ENCODE measurements at places on chromosomes 6 and 20.

GRCh38 chr6:139546106-139546472 is 171.6 kb upstream of the CITED2 start:
- no peak for ATAC-seq

- ATAC-seq: no peak
Observed at GRCh38 chr6:137749696-137750211, 117.3 kb upstream of the TNFAIP3 start.

- ATAC-seq: no peak
Observed at GRCh38 chr20:64238115-64238825, 17.3 kb upstream of the PCMTD2 start.

GRCh38 chr6:109358204-109358603 is 24.1 kb downstream of the CD164 start:
- no peak for ATAC-seq

- no peak for ATAC-seq
Observed at GRCh38 chr20:1992359-1993110, 1.3 kb downstream of the PDYN start.

GRCh38 chr6:71496722-71497033 is 208.1 kb downstream of the OGFRL1 start:
- no peak for ATAC-seq

DNA sequence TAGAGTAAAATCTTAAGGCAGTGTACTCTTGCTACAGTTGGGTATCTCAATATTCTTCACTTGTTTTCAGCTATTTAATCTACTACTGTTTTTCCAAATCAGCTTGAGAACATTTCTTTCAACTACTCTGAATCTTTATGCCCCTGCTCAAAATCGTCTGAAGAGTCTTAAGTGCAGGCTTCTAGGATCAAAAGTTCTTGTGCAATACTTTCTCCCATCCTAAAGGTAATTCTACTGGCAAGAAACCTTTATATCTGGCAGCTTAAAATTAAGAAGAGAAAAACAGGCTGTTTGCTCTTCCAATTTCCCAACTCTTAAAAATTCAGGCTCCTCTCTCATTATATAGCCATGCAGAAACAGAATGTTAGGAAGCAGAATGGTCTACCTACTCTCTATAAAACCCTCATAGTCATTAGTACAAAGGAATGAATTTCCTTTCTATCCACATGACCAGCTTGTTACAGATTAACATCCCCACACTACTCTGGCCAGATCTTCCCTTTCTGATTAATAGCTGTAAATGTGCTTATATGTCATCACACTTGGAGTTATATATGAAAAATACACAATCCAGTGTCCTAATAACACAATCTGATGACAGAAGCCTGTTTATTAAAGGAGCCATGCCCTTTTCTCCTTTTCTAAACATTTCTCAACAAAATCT is 122.2 kb upstream of the FAM184A start:
- no peak for ATAC-seq

DNA sequence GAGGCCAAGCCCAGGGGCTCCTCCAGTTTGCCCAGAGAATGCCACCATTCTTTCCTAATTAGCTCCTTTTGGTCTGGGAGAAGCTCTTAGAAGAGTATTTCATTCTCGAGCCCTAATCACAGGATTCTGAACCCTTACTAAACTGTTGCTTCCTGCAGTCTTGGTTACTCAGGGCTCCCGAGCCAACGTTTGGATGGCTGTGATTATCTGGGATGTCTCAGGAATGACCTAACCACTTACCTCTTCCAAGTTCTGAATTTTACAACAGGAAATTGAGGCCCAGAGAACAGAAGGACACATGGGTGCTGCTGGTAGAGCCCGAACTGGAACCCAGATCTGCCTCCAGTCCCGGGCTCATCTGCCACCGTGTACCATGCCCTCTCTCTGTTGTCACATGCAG is 22.2 kb upstream of the PNPLA1 start:
- no peak for ATAC-seq

- peak; percentile 0 for ATAC-seq
Observed at GRCh38 chr6:2943564-2943955, 27.8 kb downstream of the SERPINB6 start.

DNA sequence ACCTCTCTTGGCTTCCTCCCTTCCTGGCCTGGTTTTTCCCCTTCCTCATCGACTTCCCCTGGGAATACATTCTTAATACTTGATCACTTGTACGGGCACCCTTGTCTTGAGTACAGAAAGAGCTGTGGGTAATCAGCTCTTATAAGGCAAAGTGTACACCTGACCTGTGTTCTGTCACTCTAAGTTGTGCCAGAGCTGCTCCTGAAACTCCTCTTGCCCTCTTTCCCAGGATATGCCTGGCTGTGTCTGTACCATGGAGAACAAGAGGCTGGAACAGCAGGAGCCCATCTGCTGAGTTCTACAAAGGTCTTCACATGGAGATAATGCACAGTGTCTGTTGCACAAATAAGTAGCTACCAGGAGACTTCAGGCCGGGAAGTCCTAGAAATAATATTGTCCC is 110.1 kb downstream of the FOXA2 start:
- ATAC-seq: no peak

- ATAC-seq: no peak
Observed at GRCh38 chr6:52570291-52570700, 6.6 kb downstream of the TRAM2 start.

DNA sequence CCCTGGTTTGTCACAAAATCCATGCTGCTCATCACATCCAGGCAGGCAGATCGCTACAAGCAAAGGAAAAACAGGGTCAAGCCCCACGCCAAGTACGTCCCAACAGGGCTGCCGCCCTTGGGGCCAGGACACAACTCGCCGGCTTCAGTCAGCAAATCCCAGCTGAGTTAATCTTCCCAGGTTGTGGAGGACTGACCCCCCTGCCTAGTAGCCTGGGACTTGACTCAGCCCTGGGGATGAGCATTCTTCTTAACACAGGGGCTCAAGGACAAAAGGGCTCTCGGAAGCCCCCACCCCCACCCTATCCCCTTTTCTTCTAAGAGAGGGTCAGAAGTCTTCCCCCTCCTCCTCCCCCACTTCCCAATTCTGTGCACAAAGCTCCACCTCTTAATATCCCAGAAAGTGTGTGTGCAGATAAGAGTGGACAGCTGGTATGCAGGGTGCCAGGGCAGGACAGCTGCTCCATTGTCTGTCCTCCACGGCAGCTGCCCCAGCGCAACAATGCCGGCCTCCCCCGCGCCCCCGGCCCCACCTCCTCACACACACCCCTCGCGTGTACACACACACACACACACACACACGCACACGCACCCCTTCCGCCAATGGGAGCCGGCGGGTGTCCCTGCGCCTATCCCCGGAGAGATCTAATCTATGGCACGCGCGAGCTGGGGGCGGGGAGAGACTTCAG is 4.5 kb downstream of the DLL1 start:
- no peak for ATAC-seq

DNA sequence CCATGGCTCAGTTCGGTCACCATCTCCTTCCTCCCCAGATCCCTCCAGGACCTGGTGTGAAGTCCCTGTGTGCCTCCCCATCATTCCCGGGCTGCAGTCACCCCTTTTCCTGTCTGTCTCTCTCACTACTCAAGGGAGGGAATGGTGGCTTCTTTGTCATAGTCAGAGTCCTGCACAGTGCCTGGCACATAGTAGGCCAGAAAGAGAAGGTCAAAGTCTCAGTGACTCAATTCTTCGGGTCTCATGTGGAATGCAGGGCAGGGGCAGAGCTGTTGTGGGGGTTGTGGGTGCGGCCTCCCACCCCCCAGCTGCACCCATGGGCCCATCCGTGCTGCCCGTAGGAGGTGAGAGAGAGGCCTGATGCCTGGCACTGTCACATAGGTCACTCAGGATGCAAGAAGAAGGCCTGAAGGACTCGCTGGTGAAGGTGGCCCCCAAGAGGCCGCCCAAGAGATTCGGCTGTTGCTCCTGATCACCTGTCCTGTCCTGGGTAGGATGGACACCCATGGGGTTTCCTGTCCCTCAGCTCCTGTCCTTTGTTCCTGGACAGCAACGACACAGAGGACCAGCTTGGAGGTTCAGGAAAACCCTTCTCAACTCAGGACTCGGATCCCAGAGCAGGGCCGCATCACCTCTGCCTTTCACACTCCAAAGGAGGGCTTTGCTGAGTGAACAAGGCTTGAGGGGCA is 34.1 kb downstream of the RAB44 start:
- ATAC-seq: no peak

DNA sequence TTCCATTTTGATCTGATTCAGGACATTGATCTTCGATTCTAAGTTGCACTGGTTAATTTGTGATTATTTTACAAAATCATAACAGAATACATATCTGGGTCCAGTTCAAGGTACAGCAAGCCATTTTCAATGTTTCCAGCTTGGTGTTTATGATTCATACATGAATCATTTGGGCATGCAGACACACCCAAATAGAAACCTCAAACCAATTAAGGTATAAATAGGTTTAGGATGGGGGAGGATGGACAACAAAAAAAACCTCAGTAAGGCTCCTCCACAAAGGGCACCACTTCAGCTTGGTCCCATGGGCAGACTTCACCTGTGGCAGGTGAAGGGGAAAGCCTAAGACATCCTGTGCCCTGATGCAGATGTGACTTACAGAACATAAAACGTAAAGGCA is 192.7 kb downstream of the KHDC1L start:
- no peak for ATAC-seq

- no peak for ATAC-seq
Observed at GRCh38 chr20:51807720-51808250, 5.5 kb upstream of the SALL4 start.

DNA sequence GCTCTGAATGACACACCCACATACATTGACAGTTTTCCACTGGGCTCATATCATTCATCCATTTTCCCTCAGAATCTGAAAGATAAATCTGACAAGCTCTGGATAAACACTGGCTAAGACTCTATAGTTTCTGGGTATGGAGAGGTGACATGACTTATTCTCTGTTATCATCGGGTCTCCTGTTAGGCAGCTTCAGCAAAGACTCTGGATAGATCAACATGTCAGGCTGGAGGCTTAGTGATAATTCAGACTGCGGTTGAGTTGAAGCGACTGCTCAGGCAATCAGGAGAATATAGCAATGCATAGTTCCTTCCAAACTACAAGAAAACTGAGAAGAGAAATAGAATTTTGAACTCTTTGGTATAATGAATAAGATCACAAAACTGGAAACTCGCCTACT is 394.6 kb downstream of the CBLN4 start:
- no peak for ATAC-seq

DNA sequence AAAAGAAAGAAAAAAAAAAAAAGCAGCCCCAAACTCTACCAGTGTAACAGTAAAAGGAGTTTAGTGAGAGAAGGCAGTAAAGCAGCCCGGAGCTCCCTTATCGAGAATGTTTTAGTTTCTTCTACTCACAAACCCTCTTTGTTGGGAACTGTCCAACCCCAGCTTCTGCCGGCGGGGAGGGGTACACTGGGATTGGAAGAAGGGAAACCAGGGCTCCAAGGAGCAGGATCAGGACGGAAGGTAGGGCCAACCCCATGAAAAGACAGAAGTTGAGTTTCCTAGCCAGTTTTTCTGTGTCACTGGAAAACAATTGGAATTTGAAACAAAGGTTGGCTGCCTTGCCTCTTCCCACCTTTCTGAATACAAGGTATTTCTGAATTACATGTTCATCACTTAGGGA is 66.0 kb downstream of the KIZ start:
- no peak for ATAC-seq

GRCh38 chr6:56567501-56567900 is 75.2 kb downstream of the DST start:
- no peak for ATAC-seq

DNA sequence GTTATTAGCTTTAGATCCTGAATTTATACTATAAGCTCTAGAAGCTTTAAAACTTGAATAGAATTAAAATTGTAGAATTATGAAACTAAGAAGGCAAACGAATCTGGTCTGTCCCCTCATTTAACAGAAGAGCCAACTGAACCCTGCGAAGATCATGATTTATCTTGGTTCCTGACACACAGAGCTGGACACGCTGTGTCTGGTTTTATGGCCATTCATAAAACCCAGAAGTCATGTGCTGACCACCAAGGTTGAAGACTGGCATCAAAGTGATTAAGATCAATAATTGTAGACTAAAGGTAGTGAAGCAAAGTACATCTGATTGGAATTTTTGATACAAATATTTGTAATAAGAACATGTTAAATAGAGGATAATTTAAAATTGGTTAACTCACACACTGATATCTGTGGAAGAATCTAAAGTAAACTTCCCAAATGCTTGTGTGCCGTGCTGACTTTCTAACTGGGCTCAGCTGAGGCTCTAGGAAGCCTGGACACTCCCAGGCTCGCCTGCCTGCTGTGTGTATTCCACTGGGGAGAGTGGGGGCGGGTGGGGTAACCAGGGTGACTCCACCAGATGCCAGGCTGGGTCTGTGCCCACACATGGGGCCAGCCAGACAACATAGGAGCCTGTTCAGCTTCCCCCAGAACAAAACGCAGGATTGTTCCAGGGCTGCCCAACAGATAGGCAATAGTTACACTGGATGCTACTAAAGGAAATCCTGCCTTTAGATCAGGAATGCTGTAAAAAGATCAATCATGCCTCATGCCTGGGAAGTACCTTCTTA is 42.1 kb upstream of the SLC22A3 start:
- ATAC-seq: no peak

GRCh38 chr20:49187330-49187850 is 744 bp downstream of the STAU1 start:
- peak; percentile 2 for ATAC-seq

- ATAC-seq: no peak
Observed at GRCh38 chr6:113219783-113220182, 637.4 kb upstream of the MARCKS start.

DNA sequence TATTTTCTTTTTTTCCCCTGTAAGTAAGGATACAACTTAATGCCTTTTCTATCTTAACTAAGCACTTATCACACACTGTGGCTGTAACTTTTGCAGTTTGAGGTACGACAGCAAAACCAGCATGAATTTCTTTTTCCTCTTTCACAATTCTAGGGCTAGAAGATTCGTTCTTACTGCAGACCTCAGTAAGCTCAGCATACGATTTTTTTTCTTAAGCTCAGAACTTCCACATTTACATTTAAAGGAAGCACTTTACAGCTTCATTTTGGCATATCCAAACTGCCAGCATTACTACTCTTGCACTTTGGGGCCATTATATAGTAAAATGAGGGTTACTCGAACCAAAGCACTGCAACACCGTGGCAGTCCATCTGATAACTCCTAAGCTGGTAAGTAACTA is 889 bp upstream of the CHMP4B start:
- ATAC-seq: no peak

DNA sequence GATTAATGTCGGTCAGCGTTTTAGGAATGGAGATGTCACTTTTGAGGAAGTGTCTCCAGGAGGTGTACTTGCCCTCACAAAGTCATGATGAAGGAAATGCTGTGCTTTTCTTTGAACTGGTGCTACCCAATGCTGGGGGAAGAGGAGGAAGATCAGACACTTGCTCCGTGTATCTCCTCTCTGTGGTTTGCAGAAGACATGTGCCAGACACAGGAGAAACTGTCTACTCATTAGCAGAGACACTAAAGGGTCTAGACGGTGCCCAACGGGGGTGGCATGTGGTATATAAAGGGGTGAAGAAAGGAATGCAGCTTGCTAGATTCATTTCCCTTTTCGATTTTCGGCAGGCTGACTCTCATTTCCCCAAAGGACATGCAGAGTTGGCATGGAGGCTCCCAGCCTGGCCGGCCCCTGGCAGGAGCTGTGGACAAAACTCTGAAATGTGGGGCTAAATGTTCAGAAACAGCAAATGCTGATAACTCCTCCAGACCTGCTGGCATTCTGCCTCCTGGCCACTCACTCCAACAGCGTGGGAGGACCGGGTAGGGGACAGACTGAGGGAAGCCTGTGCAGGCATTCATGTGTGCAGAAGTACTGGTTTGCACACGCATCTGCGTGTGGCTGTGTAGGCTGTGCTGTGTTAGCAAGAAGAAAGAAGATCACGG is 59.6 kb upstream of the QKI start:
- peak; percentile 91 for ATAC-seq

- no peak for ATAC-seq
Observed at GRCh38 chr6:18035330-18035854, 48.0 kb upstream of the KIF13A start.

GRCh38 chr6:1554476-1555310 is 55.0 kb upstream of the FOXC1 start:
- peak; percentile 75 for ATAC-seq
